ENCODE measurements at places on chromosomes 6 and 20. TPM values are rescaled to one million over a fixed set of nuclear protein-coding genes. Genes with fewer than 3 reads are reported as not detected.

Gene CD83
- total RNA-seq: 22.9 TPM

Gene GPX5
- not detected for total RNA-seq

Gene BFSP1
- total RNA-seq: 1.1 TPM

Gene SLC17A1
- total RNA-seq: not detected

Gene DDX27
- total RNA-seq: 33.0 TPM

Gene CALHM6
- total RNA-seq: 3.0 TPM

Gene KIF3B
- 23.7 TPM for total RNA-seq

Data from ovary (tissue), 10 donors.